ENCODE measurements at places on chromosomes 4 and X. TPM values are rescaled to one million over a fixed set of nuclear protein-coding genes. Genes with fewer than 3 reads are reported as not detected.

The ADH1A gene
- not detected for total RNA-seq

The HSPA4L gene
- total RNA-seq = not detected

The SEPSECS gene
- total RNA-seq = 21.2 TPM

The YY2 gene
- total RNA-seq = 1.0 TPM

The REPS2 gene
- total RNA-seq = 0.35 TPM

The FNIP2 gene
- 11.5 TPM for total RNA-seq

The SUPT20HL2 gene
- total RNA-seq = not detected

The MAMLD1 gene
- total RNA-seq = 1.9 TPM

The SPANXN5 gene
- not detected for total RNA-seq

The EDA gene
- total RNA-seq = 13.6 TPM

The KLHL15 gene
- total RNA-seq = 20.1 TPM

The NWD2 gene
- not detected for total RNA-seq

The PPP1R2C gene
- total RNA-seq = not detected

Data from T-helper 17 cell (primary cell).